COLO829 (cell line): ENCODE measurements at places on chromosomes 4 and X.

- no peak for DNase-seq
Measured at GRCh38 chr4:4726051-4726450, 133.4 kb upstream of the MSX1 start.

DNA sequence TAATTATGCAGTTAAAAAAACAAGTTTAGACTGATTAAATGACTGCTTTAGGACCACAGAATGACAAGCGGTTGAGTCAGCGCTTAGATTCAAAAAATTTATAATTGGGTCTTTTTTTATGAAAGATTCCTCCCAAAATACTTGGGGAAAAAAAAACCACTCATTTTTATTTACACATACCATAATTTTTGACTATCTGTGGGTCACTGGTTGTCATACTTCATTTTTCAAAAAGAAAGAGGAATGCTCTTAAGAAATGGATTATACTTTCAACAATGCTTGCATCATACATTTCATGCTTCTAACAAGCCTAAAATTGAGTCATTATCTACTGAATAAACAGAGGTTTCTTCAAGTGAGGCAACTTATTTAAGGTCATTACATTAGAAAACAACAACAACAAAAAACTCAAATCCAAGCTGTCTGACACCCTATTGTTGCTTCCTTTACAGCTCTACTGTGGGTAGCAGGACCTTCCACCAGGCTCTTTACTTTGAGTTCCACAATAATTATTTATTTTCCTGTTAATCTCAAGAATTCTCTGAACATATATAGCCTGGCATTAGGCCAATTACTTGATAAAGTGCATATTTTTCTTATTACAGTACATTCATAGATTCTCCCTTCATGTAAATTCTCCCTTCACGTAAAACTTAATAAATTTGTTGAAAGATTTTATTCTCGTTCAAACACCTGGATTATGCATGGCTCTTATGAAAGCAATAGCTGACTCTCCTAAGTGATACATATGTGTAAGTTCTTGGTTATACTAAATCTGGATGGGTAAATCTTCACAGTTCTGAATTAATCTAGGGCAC lies 445.5 kb downstream of the PCDH10 start:
- DNase-seq: no peak

DNA sequence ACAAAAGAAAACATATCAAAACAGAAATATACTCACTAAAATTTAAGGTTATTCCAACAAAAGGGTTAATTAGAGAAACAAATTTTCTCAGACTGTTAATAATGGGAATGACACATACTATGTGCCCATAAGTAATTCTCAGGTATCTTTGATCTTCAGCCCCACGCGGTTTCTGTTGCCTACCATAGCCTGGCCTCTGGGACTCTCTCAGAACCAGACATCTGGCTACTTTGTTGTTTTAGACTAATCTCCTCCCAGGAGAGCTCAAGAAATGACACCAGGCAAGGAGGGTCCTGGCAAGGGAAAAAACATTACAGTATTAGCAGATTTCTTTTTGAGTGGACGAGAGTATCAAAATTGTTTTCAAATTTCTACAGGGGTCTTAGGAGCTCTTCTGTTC lies 43.7 kb downstream of the SLC10A7 start:
- DNase-seq: no peak

- DNase-seq: no peak
Measured at GRCh38 chrX:138485767-138486166, 225.8 kb downstream of the FGF13 start.

GRCh38 chr4:8582016-8582415 lies 1.8 kb downstream of the GPR78 start:
- DNase-seq: no peak

GRCh38 chr4:186844059-186844681 lies 120.5 kb upstream of the FAT1 start:
- peak; percentile 50 for DNase-seq

GRCh38 chrX:8927066-8927635 lies 106.8 kb downstream of the FAM9B start:
- no peak for DNase-seq

- DNase-seq: no peak
Measured at GRCh38 chr4:99252746-99253145, 33.7 kb upstream of the ADH6 start.

- no peak for DNase-seq
Measured at GRCh38 chr4:7383266-7383665, 51.5 kb downstream of the PSAPL1 start.

- DNase-seq: no peak
Measured at GRCh38 chr4:38574559-38575333, 89.3 kb upstream of the KLF3 start.

DNA sequence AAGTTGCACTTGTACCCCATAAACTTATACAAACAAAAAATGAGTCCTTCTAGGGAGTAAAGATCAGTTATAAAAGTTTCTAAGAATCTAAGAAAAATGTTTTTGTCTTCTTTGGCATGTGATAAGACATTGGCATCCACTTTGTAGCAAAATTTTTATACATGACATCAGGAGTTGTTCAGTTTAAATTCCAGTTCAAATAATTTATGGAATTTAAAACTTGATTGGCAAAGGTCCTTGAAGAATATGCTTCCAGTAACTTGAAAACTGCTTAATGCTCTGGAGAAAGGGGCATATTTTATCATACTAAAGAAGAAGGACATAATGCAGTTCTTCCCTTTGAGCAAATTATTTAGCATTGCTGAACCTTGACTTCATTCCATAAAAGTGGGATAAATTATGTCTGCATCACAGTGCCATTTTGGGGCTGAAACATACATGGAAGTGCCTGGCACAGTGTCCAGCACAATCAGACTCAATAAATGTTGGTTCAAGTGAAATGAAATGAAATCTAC lies 163.3 kb upstream of the IL15 start:
- DNase-seq: no peak

DNA sequence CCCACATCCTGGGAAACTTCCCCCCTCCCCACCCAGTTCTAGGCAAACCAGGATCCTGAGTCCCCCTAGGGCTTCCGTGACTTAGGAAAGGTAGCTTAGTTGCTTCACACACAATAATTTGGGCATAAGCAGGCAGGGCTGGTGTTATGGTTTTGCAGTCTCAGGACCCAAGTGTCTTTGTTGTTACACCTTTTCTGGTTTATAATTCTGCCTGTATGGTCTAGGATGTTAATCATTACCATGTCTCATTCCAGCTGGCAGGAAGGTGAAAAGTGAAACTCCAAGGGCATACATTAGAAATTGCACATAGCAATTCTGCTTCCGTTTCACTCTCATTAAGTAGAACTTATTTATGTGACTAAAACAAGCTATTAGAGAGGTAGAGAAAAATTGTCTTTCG lies 16.8 kb downstream of the UGT8 start:
- no peak for DNase-seq

- no peak for DNase-seq
Measured at GRCh38 chr4:74322301-74322700, 14.0 kb downstream of the EPGN start.

DNA sequence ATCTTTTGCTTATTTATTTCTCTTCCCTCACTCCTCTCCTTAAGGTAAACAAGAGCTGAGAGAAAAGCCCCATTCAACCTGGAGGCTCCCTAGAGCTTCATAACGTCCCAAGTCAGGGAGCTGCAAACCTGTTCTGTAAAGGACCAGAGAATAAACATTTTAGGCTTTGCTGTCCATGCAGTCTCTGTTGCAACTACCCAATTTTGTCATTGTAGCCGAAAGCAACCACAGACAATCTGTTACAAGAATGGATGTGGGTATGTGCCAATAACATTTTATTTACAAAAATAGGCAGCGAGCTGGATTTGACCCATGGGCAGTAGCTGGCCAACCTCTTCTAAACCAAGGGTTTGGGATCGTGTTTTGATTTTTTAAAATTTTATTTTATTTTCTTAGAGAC lies 71.3 kb upstream of the TBL1X start:
- no peak for DNase-seq

DNA sequence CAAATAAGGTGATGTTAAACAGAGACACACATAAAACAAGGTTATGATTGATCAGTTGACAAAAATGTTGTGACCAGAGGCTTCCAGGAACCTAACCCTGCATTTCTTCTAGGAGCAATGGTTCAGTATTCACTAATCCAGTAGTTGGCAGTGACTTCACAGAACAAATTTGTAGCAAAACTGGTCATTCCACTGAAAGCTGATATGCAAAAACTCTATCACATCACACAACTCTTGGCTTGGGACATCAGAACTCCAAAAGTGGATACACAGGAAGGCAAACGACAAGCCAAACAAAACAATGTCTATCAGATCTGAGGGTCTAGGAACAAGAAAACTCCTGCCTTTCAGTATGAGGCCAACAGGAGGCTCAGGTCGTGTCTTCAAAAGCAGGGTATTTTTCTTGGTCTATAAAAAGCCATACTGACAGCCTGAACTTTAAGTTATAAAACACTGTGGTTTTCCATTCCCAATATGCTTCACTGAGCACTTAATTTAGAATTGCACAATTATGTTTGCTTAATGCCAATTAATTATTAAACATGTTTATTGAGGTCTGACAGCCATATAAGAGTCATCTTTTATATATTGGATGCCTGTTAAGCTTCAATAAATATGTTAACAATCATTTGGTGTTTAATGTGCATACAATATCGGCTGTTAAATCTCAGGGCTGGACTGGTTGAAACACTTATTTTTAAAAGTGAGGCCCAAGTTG lies 45.6 kb downstream of the SOD3 start:
- no peak for DNase-seq

DNA sequence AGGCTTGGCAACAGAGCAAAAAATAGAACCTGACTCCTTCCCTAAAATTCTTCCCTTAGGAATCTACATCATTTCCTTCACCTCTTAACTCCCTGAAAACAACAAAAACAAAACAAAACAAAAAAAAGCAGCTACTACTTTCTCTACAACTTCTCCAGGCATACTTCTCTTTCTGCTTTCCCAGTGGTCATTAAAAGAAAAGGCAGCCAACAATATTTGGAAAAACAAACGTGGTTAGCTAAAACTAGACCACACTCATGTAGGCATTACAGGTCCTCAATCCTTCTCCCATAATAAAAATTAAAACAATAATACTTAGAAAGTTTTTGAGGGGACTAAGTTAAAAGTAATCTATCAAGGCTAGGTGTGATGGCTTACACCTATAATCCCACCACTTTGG lies 29.0 kb upstream of the SMIM14 start:
- no peak for DNase-seq

- DNase-seq: no peak
Measured at GRCh38 chr4:110149089-110149488, 49.3 kb downstream of the ELOVL6 start.

DNA sequence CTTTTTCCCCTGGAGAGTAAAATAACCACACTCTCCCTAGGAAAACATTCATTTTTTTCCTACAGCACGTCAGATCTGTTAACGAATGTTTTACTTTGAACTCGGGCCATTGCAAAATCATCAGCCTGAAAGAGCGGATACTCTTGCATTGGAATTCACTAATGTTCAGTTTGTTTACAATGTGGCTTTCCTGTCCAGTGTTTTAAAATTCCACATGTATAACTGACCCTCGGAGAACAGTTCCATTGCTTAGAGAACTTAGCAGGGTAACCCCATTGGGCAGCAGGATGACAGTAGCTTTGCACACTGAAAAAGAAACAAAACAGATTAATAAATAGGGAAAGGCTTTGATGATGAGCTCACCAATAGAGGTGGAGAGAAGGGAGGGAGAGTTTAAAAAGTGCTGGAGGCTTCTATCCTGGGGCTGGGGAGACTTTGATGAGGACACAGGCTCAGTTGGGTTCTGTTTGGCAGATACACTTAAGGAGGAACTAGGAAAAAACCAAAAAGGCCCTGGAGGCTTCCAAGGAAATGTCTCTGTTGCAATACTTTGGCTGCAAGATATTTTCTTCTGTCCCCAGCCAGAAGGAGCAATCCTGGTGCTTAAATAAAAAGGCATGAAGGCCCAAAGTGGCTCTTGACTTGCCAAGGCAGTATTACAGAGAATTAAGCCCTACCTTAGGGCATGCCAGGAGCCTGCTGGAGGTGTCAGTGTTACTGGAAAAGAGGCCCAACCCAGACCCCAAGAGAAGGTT lies 143.1 kb downstream of the ARSF start:
- DNase-seq: no peak

DNA sequence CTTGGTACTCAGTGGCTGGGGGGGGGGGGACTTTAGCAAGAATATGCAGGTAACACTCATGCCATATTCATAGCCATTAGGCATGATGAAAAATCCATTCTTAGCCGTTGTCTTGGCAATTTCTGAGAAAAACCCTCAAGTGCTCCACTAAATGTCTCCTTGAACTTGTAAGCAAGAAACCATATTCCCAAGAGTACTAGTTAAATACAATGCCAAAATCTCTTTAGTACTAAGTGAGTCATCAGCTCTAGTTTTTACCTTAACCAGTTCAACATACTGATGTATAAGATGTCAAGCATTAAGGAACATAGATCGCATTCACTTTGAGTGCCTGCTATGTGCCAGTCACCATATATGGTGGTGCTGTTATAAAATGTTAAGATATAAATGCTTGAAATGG lies 27.5 kb downstream of the UBE2D3 start:
- DNase-seq: no peak

- peak; percentile 8 for DNase-seq
Measured at GRCh38 chr4:36168127-36168878, 76.0 kb downstream of the ARAP2 start.

DNA sequence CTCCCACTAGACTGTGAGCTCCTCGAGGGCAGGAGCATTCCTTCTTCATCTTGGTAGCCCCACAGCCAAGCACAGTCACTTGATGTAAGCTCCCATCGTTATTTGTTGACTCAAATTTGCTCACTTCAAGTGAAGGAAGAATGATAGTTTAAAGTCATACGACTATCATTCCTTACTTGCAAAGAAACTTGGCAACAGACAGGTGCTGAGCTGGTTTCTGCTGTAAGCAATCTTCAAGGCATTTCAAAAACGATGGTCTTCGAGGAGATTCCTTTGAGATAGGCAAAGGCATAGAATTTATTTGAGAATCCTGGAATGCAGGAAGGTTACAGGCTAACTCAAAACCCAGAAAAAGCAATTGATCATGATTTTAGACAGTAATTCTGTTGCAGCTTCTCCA lies 64.8 kb downstream of the QDPR start:
- DNase-seq: no peak

- DNase-seq: no peak
Measured at GRCh38 chr4:180925805-180926204, 1317.4 kb upstream of the TENM3 start.

GRCh38 chr4:38696697-38697096 lies 32.7 kb downstream of the KLF3 start:
- DNase-seq: no peak

DNA sequence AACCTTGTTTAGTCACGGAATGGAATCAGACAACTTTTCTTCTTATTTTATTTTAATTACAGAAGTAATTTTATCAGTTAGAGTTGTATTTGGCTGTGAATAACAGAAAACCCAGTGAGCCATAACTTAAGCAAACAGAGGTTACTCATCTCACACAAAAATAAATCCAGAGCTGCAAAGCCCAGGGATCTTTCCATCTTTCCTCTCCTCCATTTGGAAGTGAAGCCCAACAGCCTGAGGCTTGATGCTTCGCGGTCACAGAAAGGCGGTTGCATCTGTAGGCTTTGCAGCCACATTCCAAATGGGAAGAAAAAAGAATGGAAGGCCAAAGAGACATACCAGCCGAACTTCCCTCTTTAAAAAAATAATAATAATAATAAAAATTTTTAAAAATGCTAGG lies 22.6 kb downstream of the CHRNA9 start:
- no peak for DNase-seq

GRCh38 chr4:53921856-53922255 lies 142.5 kb downstream of the CHIC2 start:
- no peak for DNase-seq
